Globus pallidus (tissue), 1 donor: ENCODE measurements at places on chromosomes 4 and X.

GRCh38 chrX:132353430-132353829, 134.2 kb upstream of the RAP2C start:
- no peak for DNase-seq

- no peak for DNase-seq
These were observed 163.3 kb upstream of the USP38 start for GRCh38 chr4:143021384-143021783.

DNA sequence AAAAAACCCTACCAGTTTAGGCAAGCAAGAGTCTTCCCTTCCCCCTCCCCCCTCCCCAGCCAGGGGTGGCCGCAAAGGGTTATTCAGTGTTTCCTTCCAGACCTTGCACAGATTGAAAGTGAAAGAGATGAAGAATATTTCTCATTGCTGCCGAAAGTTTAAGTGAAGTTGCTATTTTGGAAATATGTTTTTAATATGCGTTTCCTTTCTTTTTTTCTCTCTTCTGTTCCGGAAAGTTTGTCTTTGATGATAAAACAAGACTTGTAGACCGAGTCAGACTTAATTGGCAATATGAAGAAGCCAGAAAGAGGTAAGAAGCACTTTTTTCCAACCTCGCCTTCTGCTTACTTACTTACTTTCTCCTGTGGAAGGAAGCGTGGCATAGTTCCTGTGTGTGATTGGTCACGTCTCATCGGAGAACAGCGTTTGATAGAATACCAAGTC, 58.5 kb upstream of the CLCN4 start:
- no peak for DNase-seq

DNA sequence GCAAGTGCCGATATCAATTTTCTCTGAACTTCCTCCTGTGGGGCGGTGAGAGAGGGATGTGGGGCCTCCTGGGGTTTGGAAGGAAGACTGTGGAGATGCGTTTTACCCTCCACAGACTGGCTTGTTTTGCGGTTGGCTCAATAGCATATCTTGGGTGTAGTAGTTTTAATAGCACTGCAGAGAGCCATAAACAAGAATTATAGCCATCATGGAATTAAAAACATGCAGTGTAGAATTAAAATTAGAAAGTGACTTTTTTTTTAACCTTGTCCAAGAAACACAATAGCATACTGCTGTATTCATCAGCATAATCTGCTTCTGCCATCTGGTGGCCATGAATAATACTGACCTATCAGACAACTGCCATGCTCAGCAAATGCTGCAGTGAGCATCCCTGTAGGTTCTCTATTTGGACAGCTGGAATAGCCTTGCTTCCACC, 47.3 kb upstream of the SCML1 start:
- DNase-seq = peak; percentile 68

GRCh38 chr4:93342738-93343137, 485.8 kb upstream of the ATOH1 start:
- no peak for DNase-seq

GRCh38 chrX:40310016-40310415, 212.3 kb upstream of the BCOR start:
- no peak for DNase-seq

- DNase-seq = no peak
These were observed 472.4 kb upstream of the NWD2 start for GRCh38 chr4:36772154-36772516.

DNA sequence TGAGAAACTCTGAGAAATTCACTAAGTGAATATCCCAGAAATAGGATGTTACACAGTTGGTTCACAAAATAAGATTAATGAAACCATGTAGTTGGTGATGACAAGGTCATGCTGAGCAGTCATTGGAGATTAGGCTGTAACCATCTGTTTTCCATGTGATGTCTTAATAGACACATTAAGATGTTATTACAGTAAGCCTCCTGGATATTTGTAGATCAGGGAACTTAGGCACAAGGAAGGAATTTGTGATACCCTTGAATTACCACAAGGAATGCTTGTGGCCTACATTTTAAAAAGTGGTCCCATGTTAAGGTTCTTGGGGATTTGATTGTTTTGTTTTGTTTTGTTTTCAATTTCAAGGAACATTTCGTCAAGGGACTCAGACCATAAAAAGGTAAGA, 185.6 kb upstream of the BANK1 start:
- no peak for DNase-seq

DNA sequence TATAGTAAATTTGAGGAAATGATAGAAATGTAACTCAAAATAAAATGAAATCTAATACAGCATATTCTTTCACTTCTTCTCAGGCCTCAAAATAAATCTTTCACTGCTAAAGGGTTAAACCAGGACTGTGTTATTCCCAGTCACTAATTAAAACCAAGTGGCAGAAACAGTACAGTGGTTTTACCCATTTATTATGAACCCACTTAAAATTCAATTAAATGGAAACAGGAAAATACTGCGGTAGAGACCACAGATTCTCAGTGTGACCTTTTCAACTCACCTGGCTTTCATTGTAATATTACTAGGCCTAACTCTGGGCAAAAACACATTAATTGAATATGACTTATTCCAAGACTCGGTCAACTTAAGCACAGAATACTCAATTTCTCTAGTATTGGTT, 176.5 kb upstream of the DKK2 start:
- no peak for DNase-seq

DNA sequence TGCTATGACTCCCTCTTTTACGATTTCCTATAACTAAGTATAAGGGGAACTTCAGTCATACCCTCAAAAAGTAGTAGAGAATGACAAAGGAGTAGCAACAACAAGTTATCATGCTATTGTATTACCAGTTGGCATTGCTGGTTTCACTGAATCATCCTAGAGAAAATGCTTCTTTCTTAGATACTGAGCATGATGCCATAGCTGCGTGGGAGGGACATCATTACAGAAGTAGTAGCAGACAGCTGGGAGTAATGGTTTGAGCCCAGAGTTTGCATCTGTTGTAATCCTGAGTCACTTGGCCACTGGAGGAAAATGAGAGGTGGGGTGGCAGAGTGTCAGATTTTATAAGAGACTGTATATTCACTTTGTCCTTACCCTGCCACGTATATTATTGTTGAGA, 38.6 kb downstream of the MTMR1 start:
- DNase-seq = no peak

GRCh38 chrX:24963823-24964222, 51.9 kb downstream of the ARX start:
- no peak for DNase-seq

DNA sequence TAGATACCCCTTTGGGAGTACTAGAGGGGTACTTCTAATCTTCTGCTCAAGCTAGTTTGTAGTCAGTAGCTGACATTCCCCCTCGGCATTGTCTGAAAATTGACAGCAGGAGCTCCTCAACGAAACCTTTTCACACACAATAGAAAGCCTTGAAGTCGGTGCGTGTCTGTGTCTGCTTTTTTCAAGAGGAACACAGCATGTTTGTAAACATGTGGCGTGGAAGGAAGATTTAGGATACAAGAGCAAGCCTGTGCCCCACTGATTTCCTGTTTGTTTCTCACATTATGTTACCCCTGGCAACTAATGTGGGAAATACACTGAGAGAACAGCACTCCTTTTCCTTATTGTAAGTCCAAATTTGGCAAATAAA, 252.6 kb downstream of the ANKRD50 start:
- no peak for DNase-seq

DNA sequence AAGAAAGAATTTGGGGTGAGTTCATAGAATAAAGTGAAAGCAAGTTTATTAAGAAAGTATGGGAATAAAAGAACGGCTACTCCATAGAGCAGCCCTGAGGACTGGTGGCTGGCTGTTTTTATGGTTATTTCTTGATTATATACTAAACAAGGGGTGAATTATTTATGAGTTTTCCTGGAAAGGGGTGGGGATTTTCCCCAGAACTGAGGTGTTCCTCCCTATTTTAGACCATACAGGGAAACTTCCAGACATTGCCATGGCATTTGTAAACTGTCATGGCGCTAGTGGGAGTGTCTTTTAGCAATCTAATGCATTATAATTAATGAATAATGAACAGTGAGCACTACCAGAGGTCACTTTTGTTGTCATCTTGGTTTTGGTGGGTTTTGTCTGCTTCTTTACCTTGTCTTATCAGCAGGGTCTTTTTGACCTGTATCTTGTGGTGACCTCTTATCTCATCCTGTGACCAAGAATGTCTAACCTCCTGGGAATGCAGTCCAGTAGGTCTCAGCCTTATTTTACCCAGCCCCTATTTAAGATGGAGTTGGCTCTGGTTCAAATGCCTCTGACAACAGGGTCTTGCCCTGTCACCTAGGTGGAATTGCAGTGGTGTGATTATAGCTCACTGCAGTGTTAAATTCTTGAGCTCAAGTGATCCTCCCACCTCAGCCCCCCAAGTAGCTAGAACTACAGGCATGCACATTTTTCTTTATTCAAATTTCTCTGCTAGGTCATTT, 27.1 kb downstream of the RAPGEF2 start:
- DNase-seq = no peak

- DNase-seq = no peak
These were observed 32.0 kb downstream of the F8 start for GRCh38 chrX:154990496-154990895.

- no peak for DNase-seq
These were observed 274 bp upstream of the ERVMER34-1 start for GRCh38 chr4:52751487-52751911.

- DNase-seq = no peak
These were observed 52.9 kb downstream of the TMEM150C start for GRCh38 chr4:82508806-82509428.

DNA sequence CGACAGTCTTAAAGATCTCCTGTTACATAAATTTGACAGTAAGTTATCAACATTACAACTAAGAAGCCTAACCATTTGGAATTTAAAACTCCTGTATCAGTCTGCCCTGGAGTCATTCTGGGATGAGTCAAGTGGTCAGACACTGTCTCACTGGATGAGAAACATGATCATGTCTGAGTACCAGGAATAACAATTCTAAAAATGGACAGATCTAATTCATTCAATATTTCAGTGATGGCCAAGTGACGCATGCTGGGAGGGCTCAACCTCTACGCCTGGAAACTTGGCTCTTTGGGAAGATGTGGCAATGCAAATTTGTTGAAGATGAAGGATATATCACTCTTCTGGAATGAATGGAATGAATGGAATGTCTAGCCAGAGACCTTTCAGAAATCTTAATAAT, 1427.2 kb downstream of the STIM2 start:
- DNase-seq = no peak

DNA sequence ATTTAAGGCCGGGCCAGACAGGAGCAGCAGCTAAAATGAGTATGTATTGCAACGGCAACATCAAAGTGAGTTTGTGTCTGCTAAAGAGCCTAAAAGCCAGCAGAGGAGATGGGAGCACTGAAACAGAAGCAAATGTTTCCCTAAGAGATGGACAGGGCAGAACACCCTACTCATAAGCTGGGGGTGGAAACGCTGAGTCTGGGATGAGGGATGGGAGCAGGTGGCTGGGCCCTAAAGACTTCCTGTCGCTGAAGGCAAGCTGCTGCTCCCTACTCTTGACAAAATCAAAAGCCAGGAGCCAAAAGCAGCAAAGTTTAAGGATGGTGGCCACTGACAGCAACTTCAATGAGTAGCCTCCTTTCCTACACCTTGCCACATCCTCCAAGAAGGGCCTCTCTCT, 40.6 kb upstream of the NAP1L5 start:
- DNase-seq = no peak

GRCh38 chr4:41160012-41160789, 54.1 kb downstream of the APBB2 start:
- no peak for DNase-seq

GRCh38 chr4:28007693-28008092, 1147.1 kb downstream of the STIM2 start:
- DNase-seq = peak; percentile 78

GRCh38 chr4:19575924-19576323, 675.8 kb upstream of the SLIT2 start:
- no peak for DNase-seq

- DNase-seq = no peak
These were observed 631.6 kb downstream of the SPRY1 start for GRCh38 chr4:124028182-124028581.

GRCh38 chr4:40502220-40502619, 127.4 kb downstream of the RBM47 start:
- no peak for DNase-seq

DNA sequence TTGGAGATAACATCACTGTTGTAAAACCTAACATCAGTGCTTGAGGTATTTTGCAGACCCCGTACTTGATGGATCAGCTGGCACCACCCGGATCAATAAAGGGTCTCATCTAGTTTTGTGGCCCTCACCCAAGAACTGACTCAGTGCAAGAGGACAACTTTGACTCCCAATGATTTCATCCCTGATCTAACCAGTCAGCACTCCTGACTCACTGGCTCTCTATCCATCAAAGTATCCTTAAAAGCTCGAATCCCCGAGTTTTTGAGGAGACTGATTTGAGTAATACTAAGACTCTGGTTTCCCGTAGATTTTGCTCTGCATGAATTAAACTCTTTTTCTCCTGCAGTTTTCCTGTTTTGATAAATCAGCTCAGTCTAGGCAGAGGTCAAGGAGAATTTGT, 2498.1 kb downstream of the PCDH7 start:
- DNase-seq = no peak

DNA sequence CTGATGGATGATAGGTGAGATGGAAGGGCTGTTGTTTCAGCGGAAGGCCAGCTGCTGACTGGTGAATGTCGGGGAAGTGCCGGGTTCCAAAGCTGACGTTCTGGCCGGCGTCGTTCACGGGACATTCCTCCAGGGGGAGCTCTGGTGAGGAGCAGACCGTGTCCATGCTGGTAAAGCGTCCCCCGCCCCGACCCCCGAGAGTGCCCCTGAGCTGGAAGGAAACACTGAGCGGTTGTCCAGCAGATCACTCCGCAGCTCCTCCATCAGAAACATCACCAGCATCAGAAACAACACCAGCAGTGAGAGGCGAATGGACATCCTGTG, 18.6 kb upstream of the ADRA2C start:
- DNase-seq = no peak
